ENCODE measurements at places on chromosomes 12 and 14. TPM values are rescaled to one million over a fixed set of nuclear protein-coding genes. Genes with fewer than 3 reads are reported as not detected.

GRCh38 chr14:53929871-53930715, 26.5 kb downstream of the BMP4 start:
- no peak for ATAC-seq

DNA sequence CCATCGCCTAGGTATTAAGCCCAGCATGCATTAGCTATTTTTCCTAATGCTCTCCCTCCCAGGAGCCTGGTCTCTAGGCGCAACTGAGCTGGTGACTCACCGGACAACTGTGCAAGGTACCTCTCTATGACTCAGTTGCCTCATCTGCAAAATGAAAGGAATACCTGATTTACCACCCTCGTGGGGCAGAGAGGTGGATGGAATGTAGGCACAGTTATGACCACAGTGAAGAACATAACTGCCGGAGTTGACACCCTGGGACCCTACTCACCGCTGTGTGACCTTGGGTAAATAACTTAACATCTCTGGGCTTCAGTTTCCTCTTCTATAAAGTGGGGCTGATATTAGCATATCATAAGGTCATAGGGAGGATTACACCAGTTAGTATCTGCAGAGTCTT, 22.6 kb downstream of the BCL11B start:
- ATAC-seq: peak; percentile 77

DNA sequence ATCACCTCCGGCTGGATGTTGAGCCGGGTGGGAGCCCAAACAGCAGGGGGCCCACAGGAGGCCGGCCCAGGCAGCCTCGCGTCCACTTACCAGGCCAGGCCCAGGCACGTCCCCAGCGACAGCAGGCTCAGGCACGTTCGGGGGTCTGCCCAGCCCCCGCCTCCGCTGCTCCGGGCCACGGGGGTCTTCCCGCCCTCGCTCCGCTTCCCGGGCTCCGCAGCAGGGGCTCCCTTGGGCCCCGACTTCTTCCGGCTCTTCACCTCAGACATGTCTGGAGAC, 216 bp downstream of the IKBIP start:
- peak; percentile 10 for ATAC-seq

GRCh38 chr14:54582334-54582733, 15.4 kb downstream of the SAMD4A start:
- ATAC-seq: no peak

- no peak for ATAC-seq
Observed at GRCh38 chr14:101819251-101819990, 57.9 kb downstream of the PPP2R5C start.

- ATAC-seq: no peak
Observed at GRCh38 chr14:36901861-36902260, 240.2 kb downstream of the PAX9 start.

GRCh38 chr12:124463341-124463921, 104.0 kb downstream of the NCOR2 start:
- no peak for ATAC-seq

GRCh38 chr12:89800435-89800834, 91.8 kb upstream of the ATP2B1 start:
- ATAC-seq: no peak

- ATAC-seq: no peak
Observed at GRCh38 chr12:116540622-116541152, 18.5 kb upstream of the MAP1LC3B2 start.

GRCh38 chr12:124273630-124274029, 21.3 kb upstream of the RFLNA start:
- peak; percentile 83 for ATAC-seq

DNA sequence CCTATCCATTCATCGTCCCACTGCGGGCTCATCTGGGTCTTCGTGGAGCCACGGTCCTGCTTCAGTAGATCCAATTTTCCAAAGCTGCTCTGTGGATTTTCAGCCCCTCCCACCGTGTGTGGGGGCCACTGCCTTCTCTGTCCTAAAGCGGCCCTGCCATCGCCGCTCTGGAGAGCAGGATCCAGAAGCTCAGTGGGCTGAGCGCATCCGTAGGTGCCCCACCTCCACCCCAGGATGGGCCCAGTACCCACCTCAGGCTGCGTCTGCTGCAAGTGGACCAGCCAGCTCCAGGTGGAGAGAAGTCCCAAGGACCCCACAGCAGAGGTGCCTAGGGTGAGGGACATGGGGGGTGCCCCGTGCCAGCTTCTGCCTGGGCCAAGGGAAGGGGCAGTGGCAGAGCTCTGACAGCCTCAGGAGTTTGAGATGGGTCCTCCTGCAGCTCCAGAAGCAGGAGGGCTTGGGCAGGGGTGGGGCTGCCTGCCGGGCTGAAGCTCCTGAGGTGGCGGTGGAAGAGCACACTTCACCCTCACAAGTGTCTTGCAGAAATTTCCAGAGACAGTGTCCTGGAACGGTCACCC, 148.1 kb upstream of the C14orf180 start:
- no peak for ATAC-seq

- no peak for ATAC-seq
Observed at GRCh38 chr14:81855007-81855406, 321.4 kb upstream of the SEL1L start.

GRCh38 chr14:87971010-87971409, 22.0 kb downstream of the GALC start:
- no peak for ATAC-seq

DNA sequence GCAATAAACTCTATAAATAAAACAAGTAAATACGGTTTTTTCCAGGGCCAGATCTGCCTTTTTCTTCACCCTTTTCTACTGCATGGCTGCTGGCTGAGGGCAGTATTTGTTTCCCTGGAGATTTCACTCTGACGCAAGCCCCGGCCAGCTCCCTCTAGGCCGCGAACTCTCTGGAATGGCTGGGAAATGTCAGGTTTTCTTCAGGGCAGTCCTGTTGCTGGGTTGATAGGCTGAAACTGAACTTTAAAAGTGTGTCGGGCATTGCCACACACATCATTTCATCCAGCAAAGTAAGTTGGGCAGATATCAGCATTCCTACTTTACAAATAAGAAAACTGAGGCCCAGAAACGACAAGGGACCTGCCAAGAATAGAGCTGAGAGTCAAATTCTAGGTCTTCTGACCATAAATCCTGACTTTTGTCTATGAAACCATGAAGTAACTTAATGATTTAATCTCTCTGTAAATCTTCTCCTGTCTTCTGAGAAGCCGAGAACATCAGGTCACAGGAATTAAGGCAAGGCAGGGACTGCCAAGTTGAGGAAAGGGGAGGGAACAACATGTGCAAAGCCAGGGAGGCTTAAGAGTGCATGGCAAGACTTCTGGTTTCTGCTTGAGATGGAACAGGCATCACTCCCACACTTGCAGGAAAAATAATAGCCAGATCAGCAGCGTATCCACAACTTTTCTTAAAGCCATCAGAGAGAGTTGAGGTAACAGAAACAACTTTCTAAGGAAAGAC, 205.0 kb upstream of the CCDC196 start:
- ATAC-seq: no peak

- no peak for ATAC-seq
Observed at GRCh38 chr12:101694986-101695385, 2.5 kb upstream of the CHPT1 start.

Gene SLC38A4
- total RNA-seq: not detected

Gene BAZ1A
- total RNA-seq: 57.0 TPM

Gene OAS2
- total RNA-seq: 64.8 TPM

Gene ATP5F1B
- total RNA-seq: 941 TPM

Gene NUP37
- 80.7 TPM for total RNA-seq

Gene CMA1
- 0.80 TPM for total RNA-seq

Data from activated T-helper 17 cell treated with anti-CD3 and anti-CD28 coated beads, Interleukin-2, amount 50 U/mL, for 72 hours (primary cell).